ENCODE measurements at places on chromosomes 2 and 18. TPM values are rescaled to one million over a fixed set of nuclear protein-coding genes. Genes with fewer than 3 reads are reported as not detected.

UNC50 gene
- total RNA-seq, result 44.6 TPM

TMEM17 gene
- total RNA-seq, result 4.6 TPM

IL18RAP gene
- total RNA-seq, result not detected

PNO1 gene
- total RNA-seq, result 51.7 TPM

ATOH8 gene
- total RNA-seq, result 13.2 TPM

CAPN14 gene
- 0.03 TPM for total RNA-seq

MSTN gene
- total RNA-seq, result not detected

SLC8A1 gene
- 0.34 TPM for total RNA-seq

PTPRN gene
- total RNA-seq, result 1.1 TPM

MAL gene
- total RNA-seq, result 0.12 TPM

ACOXL gene
- total RNA-seq, result not detected

SP140 gene
- 0.27 TPM for total RNA-seq

TTR gene
- not detected for total RNA-seq

MOB1A gene
- total RNA-seq, result 90.4 TPM

CIB4 gene
- total RNA-seq, result 0.38 TPM

GNAL gene
- 6.0 TPM for total RNA-seq

LAMA1 gene
- 0.06 TPM for total RNA-seq

VWC2L gene
- total RNA-seq, result not detected

RPL31 gene
- 2,191 TPM for total RNA-seq

FBXO48 gene
- total RNA-seq, result 0.55 TPM

EIF2AK2 gene
- total RNA-seq, result 22.6 TPM

NT5DC4 gene
- total RNA-seq, result not detected

LIMS2 gene
- total RNA-seq, result 6.5 TPM

SCYGR3 gene
- total RNA-seq, result not detected

SCG2 gene
- total RNA-seq, result 0.98 TPM

TRIM54 gene
- 1.3 TPM for total RNA-seq

DOK6 gene
- total RNA-seq, result not detected

RAMP1 gene
- not detected for total RNA-seq
